ENCODE measurements at places on chromosomes 2 and 18.

GRCh38 chr2:109171444-109172334 lies 42.7 kb downstream of the SH3RF3 start:
- no peak for DNase-seq

DNA sequence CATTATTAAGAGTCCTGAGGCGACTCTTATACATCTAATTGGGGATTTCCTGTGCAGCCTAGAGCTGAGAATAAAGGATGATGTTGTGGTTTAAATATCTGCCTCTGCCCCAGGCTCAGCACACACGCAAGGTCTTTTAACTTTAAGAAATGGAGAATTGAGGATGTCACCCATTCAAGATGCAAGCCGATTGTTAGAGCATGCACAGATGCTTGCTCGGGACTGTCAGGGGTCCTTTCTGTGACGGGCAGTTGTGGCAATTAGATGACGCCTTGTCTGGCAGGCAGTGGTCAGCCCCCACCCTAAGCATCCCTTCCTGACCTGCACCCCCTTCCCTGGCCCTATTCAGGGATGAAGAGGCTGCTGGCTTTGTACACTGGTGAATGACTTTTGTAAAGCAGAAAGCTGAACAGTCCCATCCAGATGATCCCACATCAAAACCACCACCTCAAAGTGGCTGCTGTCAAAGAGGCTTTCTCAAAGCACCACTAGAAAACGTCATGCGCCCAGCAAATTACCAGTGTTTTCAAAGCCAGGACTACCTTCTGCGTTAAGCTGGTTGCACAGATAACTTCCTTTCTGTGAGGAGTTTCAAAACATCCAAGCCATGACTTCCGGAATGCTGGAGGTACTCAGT lies 23.7 kb downstream of the FAM178B start:
- peak; percentile 83 for DNase-seq

GRCh38 chr18:3360211-3360610 lies 89.8 kb upstream of the TGIF1 start:
- no peak for DNase-seq

DNA sequence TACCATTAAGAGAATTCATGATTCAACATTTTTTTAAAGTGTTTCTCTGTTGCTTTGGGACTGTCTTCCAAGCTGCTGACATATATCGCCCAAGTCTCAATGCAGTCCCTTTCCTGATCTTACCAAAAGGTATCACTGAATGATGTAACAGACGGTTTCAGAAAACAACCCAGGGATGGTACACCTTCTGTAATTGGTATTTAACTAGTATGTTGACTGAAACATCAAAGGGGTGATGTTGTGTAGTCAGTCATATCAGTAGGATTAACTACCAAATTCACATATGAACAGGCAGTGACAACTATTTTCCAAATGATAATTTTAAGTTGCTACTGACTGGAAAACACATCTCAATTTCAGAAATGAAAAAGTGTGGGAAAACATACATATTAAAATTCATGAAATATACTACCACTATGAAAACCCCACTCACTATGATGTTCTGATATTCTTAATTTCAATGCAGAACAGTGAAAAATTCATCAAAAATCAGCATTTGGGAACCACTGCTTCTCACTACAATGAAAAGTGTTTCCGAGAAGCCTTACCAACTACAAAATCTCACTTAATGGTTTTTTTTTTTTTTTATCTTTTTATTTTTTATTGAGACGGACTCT lies 59.8 kb downstream of the MEMO1 start:
- no peak for DNase-seq

Data from CD4-positive, alpha-beta T cell treated with Interleukin-15 for 4 hours (primary cell).